ENCODE measurements at places on chromosomes 3 and 15.

GRCh38 chr3:52396907-52397591 is 47.9 kb downstream of the SEMA3G start:
- DNase-seq, result no peak

- DNase-seq, result no peak
Observed at GRCh38 chr3:128548426-128549282, 55.7 kb upstream of the GATA2 start.

- DNase-seq, result no peak
Observed at GRCh38 chr3:16496408-16497222, 16.9 kb downstream of the RFTN1 start.

GRCh38 chr3:82236257-82236656 is 474.8 kb upstream of the GBE1 start:
- no peak for DNase-seq

DNA sequence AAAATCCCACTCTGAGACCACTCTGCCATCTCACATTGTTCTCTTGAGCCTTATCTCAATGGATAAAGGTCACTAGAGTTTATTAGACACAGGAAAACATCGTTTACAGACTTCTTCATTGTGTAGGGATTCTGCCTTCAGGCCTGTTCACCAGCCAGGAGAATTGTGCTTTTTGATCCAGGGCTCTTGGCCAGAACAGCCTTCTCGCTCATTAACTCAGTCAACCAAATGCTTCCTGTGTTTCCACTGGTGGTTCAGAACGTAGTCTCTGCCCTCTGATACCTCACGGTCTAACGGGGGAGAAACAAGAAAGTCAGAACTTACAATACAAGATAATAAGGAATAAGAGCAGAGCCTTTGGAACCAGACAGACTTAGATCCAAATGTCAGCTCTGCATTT is 54.2 kb upstream of the TSEN2 start:
- no peak for DNase-seq

- no peak for DNase-seq
Observed at GRCh38 chr3:13104511-13104910, 31.3 kb upstream of the IQSEC1 start.

- DNase-seq, result no peak
Observed at GRCh38 chr3:69541711-69542088, 155.8 kb upstream of the FRMD4B start.

DNA sequence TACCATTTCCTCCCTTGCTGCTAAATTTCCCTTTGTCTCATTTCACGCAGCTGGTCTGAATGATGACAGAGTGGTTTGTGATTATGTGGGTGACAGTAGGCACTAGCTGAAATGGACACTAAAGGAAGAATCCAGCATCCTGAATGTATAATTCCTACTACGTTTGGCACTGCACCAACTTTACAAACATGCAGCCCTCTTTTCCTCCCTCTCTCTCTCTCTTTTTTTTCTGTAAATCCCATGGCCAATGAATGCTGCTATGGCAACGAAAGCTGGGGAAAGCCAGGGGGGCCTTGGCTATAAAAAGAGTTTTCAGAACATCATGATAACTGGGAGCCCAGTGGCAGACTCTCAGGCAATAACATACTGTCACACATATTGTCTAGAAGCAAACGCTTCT is 367.2 kb upstream of the AGTR1 start:
- no peak for DNase-seq

DNA sequence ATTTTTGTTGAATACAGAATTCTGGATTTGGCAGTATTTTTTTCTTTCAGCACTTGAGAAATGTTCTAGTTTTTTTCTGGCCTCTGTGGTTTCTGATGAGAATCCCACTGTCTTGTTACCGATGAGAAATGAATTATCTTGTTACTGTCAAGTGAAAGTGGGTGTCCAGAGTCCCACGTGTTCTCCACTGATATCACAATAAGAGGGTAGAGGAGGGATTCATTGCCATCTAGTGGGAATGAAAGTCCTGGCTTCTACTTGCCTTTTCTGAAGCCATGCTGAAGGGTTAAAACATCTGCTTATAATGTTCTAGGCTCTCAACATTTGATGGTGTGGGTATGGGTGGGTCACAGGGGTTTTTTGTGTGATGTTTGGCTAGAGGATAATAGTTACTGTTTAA is 66.1 kb downstream of the SEC22A start:
- DNase-seq, result no peak

DNA sequence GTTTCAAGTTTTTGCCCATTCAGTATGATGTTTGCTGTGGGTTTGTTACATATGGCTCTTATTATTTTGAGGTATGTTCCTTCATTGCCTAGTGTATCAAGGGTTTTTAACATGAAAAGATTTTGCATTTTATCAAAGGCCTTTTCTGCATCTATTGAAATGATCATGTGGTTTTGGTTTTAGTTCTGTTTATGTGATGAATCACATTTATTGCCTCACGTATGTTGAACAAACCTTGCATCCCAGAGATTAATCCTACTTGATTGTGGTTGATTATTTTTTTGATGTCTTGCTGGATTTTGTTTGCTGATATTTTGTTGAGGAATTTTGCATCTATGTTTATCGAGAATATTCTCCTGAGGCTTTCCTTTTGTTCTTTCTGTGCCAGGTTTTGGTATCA is 39.4 kb downstream of the TMCO5A start:
- no peak for DNase-seq

DNA sequence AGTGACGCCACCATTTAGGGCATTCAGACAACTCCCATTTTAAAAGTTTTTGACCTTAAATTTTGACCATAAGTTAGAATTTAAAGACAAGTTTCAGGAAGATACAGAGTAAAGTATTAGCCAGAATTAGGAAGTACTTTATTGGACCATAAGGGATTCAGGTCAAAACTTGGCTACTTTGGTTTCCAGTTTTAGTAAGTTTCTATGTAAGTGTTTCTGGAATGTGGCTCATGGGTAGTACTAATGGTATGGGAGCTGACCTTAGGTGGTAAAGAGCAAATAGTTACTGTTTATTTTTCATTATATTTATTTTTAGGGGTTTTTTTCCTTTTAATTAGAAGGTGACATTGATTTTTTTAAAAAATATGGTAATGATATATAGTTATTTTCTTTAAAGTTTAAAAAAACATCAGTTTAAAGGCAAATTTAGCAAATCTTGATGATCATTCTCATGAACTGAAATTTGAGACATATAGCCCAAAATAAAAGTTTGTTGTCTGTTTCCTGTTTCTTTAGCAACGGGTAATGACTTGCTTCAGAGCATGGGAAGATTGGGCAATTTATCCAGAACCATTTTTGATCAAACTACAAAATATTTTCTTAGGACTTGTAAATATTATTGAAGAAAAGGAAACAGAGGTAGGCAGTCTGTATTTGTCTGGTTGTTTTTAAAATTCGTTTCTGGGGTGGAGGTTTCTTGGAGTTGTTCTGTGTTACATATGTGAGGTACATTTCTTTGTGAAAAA is 34.3 kb downstream of the U2SURP start:
- no peak for DNase-seq

GRCh38 chr3:172569128-172570008 is 46.1 kb upstream of the TNFSF10 start:
- no peak for DNase-seq

GRCh38 chr3:188322135-188322887 is 168.4 kb downstream of the LPP start:
- DNase-seq, result no peak

- no peak for DNase-seq
Observed at GRCh38 chr3:161560008-161560637, 63.5 kb downstream of the OTOL1 start.

GRCh38 chr3:29552051-29552450 is 271.2 kb downstream of the RBMS3 start:
- no peak for DNase-seq

DNA sequence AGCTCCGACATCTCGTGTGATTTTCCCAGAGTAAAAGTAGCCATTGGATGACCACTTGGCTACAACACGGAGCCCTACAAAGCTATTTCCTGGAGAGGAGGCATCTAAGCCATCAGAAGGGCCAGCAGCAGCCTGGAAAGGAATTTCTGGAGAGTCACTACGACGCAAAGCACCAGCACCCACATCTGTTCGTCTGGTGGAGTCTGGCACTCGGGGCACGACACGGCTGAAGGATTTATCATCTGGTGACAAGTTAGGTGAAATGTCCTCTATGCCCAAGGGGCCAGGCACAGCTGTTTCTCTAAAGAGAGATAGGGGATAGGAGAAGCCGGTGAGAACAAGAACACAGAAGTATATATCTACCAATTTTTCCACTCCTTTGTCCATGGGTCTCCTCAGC is 49.5 kb downstream of the TUBGCP4 start:
- DNase-seq, result no peak

- DNase-seq, result no peak
Observed at GRCh38 chr3:42654331-42655201, 1.1 kb downstream of the ZBTB47 start.

GRCh38 chr3:184579513-184579912 is 17.9 kb downstream of the EPHB3 start:
- DNase-seq, result no peak

DNA sequence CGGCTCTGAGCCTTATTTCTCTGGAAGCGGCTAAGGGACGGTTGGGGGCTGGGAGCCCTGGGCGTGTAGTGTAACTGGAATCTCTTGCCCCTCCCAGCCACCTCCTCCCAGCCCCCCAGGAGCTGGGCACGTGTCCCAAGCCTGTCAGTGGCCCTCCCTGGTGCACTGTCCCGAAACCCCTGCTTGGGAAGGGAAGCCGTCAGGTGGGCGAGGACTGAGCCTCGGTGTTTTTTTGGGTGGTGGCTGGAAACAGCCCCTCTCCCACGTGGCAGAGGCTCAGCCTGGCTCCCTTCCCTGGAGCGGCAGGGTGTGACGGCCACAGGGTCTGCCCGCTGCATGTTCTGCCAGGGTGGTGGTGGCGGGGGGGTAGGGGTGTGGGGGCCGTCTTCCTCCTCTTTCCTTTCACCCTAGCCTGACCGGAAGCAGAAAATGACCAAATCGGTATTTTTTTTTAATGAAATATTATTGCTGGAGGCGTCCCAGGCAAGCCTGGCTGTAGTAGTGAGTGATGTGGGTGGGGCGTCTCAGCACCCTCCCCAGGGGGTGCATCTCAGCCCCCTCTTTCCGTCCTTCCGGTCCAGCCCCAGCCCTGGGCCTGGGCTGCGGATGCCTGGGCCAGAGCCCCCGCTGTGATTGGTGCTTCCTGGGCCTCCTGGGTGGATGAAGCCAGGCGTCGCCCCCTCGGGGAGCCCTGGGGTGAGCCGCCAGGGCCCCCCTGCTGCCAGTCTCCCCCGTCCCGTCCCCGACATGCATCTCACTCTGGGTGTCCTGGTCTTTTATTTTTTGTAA is 58.8 kb upstream of the GOLGA8A start:
- DNase-seq, result no peak

DNA sequence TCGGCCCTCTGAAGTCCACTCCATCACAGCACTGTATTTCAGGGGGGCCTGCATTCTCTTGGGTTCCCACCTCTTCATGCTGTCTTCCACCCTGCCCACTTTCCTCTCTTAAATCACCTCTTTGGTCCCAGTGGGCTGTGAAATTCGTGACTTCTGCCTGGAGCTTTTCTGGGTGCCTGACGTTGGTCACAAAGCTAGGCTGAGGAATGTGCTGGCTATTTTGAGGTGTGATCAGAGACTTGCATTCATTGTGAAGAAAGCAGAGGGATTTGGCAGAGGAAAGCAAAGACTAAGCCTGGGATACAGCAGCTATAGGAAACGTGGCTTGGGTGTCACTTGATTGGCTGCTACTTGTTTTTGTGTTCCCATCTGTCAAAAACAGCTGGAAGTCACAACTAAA is 202.5 kb downstream of the SATB1 start:
- no peak for DNase-seq

DNA sequence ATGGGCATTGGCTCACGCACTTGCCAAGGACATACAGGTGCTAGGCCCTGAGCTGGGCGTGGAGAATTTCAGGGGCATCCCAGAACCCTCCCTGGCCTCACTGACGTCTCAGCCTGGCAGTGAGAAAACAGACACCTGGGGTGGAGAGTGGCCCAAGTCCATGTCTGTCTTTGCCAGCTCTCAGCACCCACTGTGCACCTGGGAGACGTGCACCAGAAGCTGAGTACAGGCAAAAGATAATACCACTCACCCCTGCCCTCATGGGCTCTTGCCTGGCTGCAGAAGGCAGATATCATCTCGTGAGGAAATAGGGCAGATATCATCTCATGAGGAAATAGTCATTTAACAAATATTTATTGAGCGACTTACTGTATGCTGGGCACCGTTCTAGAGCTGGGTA is 8.0 kb downstream of the LOXL1 start:
- no peak for DNase-seq

GRCh38 chr3:72892081-72892775 is 4.4 kb downstream of the GXYLT2 start:
- DNase-seq, result no peak

GRCh38 chr15:69662645-69663000 is 210.0 kb downstream of the RPLP1 start:
- peak; percentile 64 for DNase-seq

DNA sequence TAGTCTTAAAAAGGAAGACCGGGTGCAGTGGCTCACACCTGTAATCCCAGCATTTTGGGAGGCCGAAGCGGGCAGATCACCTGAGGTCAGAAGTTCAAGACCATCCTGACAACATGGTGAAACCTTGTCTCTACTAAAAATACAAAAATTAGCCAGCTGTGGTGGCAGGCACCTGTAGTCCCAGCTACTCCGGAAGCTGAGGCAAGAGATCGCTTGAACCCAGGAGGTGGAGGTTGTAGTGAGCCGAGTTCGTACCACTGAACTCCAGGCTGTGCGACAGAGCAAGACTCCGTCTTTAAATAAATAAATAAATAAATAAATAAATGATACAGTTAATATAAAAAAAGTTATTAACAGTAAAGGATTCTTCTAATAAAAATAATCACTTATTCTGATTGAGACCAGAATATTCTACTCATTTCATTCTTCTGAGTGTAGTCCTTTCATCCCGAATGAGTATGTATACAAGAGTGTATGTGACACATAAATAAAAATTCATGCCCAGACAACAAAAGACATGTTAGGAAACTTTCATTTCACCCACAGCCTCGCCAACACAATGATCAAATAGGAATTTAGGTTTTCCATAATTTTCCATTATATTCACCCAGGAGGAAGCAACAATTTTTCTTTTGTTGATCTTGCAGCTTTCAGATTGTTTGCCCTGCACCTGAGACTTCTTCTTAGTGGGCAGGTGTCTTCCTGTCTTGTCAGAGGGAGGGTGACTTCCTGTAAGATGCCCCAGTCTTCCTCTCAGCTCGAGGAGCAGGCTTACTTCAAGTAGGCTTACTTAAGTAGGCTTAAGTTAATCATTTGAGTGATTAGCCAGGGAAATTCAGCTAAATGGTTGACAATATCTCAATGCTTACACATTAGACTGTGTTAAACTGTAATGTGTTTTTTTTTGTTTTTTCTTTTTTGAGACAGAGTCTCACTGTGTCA is 7.8 kb upstream of the NUP210 start:
- DNase-seq, result no peak

GRCh38 chr3:127407026-127407939 is 119.4 kb upstream of the PRR20G start:
- DNase-seq, result peak; percentile 78

DNA sequence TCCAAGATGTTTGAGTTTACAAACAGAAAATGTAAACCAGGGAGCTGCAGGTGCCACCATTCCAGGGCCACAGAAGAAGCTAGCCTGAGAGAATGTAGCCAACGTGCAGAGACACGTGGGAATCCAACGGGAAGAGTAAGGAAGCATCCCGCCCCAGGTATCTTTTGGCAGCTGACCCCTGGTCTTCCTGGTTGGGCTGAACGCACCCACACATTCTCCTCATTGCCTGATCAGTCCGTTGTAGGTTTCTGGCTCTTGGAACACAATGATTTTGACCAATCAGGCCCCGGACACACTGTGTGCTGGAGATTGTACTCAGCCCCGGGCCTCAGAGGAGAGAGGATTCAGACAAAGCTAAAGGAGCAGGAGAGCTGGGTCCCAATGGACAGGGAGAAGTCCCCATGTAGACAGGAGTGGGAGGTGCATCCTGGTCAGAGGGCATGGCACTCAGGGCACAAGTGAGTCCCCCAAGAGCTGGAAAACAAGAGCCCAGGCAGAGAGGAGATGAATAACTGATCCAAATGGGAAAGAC is 102.3 kb downstream of the TPRA1 start:
- no peak for DNase-seq

All from mesenteric fat pad (tissue), 1 donor.